ENCODE measurements at places on chromosomes 7 and 10.

DNA sequence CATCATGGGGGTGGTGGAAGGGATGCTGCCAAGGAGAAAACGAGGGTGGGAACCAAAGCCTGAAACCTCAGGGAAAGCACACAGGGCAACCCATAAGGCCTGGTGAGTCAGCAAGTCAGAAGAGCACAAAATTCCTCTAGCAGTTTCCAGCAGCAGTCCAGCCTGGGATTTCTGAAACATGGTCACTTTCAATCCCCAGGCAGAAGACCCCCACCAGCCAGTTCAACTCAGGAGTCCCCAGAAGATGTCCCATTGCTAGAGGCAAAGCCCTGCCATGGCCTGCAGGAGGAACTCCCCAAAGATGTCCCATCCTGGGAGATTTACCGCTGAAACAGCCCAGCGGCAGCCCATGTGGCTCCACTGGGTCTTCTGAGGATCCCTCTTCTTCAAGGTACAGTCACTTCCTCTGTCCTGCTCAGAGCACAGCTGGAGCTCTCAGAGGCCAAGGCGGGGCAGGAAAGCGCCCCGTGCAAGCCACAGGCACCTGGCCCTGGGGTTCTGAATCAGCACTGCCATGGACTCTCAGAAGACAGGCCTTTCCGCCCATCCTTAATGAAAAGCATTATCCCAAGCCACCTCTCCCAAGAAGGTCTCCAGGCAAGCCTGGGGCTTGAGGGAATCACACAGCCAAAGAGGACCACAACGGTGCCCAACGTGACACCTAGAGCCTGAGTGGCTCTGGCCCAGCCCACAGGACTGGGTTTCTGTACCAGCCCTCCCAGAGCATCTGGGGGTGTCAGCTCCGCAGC is 196.9 kb downstream of the GRID1 start:
- DNase-seq = no peak

DNA sequence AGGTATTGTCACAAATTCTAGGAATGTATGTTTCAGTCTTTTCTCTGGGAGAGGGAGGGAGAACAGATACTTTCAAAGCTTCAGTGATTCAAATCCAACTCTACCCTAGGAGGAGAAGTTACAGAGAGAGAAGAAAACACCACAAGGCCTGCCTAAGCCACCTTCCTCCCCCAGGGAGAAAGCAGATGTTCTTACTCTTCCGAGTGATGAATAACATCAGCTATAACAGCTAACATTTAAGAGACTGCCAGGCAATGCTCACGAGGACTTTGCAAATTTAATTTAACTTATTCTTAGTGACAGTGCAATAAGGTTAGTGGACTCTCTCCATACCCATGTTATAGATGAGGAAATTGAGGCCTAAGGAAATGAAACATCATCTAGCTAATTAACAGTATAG is 36.8 kb downstream of the TAS2R41 start:
- no peak for DNase-seq

GRCh38 chr10:85508159-85508558 is 858.4 kb downstream of the GRID1 start:
- DNase-seq = no peak

- DNase-seq = no peak
Observed at GRCh38 chr7:54187886-54188685, 354.1 kb upstream of the VSTM2A start.

- DNase-seq = no peak
Observed at GRCh38 chr7:121204537-121204936, 124.3 kb upstream of the WNT16 start.

GRCh38 chr7:123972045-123972444 is 47.0 kb downstream of the SPAM1 start:
- DNase-seq = no peak

DNA sequence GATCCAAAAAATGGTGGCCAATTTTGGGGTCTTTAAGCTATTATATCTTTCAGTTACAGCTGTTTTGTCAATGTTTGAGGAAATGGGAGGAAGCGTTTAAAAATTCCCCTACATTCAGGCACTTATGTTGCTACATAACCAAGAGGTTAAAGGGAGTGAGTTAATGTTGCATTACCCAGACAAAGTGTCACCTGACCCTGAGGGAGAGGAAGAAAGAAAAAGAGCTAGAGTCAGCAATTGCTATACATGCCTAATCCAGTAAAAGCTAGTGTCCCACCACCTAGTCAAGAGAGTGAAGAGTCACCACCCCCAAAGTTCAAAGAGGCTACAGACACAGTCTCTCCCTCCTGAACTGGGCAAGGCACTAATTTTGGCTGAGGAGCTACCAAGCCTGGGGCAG is 69.5 kb upstream of the ZNF92 start:
- no peak for DNase-seq

DNA sequence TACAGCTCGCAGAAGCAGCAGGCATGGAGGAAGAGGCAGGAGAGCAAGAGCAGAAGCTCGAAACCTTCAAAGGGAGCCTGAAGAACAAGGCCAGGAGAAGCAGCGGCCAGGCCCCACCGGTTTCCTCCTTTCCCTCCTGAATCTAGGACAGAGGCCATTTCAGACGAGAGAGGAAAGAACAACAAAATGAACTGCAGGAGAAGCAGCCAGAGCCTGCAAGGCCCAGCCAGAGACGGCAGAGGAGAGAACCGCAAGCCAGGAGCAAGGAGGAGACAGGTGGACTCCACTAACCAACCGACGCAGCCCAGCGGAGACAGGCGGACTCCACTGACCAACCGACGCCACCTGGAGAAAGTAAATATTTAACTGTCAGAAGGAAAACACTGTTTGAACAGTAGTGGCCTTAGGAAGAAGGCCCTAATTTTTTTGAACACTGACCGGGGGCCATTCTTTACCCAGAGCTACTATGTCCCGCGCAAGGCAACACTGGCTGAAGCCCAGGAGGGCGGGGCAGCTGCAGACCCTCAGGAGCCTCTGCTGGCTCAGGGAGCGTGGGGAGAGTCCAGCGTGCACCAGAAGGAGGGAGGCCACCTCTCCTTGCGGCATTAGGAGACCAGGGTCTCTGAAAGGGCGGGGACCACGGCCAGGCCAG is 559.2 kb downstream of the PTPRN2 start:
- DNase-seq = no peak

GRCh38 chr7:157580324-157580723 is 243.5 kb downstream of the DNAJB6 start:
- no peak for DNase-seq

DNA sequence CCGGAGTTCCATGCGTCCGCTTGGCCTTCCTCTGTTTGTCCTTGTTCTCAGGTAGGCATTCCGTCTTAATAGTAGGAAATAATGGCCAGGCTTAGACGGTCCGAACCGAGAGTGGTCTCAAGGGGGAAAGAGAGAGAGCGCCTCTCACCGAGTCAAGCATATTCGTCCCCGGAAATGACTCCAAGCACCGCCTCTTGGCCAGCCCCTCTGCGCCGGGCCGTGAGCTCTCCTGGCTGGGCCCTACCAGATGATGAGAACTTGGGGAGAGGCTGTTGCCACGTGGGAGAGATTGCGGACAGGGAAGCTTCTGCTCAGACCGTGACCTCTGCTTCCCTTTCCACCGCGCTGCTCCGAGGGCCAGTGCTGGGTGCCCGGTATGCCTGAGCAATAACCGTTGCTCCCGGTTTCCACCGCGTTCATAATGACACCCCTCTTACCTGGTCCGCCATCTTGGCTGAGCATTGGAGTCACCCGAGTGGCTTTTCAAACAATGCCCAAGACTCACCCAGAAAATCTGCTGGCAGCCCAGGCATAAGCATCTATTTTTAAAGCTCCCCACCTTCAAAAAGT is 251.1 kb upstream of the SHH start:
- no peak for DNase-seq

GRCh38 chr7:82335927-82336326 is 107.7 kb downstream of the CACNA2D1 start:
- no peak for DNase-seq

- peak; percentile 84 for DNase-seq
Observed at GRCh38 chr10:42932735-42933447, 144.0 kb upstream of the RET start.

DNA sequence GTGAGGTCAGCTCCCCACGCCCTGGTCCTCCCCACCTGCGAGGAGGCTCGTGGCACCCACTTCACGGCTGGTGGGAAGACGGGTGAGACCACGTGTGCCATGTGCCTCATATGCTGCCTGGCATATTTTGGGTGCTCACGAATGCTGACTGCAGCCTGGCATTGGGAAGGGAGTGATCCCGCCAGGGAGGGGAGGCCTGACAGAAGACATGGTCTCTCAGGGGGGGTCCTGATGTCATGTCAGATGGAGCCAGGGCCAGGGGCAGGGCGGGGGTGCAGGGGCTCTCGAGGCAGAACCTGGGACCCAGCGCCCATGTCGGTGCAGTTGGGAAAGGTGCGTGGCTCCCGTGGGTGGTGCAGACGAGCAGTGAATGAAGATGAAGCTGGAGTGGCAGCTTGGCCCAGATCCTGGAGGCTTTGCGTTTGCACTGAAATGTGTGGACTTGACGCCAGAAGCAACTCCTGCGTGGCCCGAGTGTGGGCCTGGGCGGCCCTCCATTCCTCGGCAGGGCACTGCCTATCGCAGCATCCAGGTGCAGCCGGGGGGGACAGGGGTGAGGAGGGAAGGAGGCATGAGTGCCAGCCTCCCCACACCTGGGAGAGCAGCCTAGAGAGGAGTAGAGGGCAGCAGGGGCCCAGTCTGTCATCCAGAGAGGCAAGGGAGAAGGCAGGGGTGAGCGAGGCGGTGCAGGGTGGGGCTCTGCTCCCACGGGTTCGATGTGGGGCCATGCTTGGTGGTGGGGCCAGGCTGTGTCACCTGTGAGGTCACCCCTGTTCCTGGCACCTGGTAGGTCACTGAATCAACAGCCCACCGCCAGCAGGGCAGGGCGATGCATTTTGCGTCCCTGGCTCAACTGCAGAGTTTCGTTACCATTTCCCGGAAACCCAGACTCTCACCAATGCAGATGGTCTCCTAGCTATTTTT is 385.6 kb downstream of the DNAJB6 start:
- no peak for DNase-seq

GRCh38 chr10:43024524-43024923 is 52.3 kb upstream of the RET start:
- no peak for DNase-seq

DNA sequence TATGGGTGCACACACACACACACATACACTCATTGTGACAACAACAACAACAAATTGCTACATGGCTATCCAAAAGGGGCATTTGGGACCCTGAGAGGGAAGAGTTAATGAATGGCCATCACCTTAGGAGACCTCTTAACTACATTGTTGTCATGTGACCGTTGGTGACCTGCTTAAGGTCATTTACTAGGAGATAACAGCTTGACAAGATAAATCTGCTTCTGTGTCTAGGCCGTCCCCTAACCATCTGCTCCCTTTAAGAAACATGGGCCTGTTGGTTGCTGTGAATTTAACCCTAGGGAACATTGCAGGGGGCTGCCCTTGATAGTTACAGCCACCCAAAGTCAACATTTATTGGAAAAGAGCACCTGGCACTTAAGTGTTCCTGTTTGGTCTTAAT is 29.7 kb downstream of the C1QL3 start:
- no peak for DNase-seq

- no peak for DNase-seq
Observed at GRCh38 chr7:11748884-11749283, 83.1 kb downstream of the THSD7A start.

GRCh38 chr7:99325001-99325493 is 651 bp upstream of the ARPC1A start:
- no peak for DNase-seq

DNA sequence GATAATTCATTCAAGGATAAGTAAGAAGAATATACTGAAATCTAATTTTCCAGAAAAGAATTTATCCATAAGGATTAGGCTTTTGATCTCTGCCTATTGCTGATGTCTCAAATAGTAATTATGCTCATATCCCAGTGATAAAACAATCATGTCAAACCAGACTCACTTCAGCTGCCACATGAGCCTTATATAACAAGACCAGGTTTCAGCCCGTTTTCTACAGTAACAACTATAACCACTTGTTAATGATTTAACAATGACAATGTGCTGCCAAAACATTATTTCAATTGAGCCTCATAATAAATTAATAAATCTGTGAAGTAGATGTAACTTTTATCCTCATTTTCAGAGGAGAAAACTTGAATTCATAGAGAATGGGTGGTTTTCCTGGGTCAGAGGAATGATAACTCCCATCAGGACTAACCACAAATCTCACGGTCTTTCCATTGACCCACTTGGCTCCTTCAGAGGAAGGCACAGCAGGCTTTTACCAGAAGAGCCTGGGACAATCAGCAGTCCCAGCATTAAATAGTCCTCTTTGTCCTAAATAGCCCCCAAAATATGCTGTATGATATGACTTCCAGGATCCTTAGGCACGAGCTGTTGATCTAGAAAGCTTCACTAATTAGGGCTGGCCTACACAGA is 42.5 kb upstream of the SLIT1 start:
- DNase-seq = no peak

DNA sequence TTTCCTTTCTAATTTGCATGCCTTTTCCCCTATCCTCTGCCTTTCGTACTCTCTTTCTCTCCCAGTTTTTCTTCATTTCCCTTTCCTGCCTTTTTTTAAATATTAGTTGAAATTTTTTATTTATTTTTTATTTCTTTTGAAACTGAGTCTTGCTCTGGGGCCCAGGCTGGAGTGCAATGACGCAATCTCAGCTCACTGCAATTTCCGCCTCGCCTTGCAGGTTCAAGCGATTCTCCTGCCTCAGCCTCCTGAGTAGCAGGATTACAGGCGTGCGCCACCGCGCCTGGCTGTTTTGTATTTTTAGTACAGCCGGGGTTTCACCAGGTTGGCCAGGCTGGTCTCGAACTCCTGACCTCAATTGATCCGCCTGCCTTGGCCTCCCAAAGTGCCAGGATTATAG is 20.0 kb upstream of the HUS1 start:
- no peak for DNase-seq

GRCh38 chr7:23443974-23444373 is 26.3 kb downstream of the IGF2BP3 start:
- DNase-seq = no peak

DNA sequence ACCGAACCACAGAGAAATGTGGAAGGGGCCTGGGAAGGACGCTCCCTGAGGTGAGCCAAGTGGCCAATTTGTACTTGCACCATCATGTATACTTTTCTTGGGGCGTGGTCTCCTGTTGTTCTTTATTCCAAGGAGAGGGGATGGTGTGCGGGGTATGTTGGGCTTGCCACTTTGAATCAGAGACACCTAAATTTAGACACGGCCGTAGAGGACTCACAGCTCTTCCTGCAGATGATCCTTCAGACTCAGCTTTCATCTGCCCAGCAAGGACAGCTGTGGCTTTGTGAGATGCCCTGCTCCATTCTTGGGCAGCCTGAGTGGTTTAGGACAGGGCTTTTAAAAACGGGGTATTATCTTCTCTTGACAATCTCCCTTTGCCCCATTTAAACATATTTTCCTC is 473.2 kb downstream of the REEP3 start:
- no peak for DNase-seq
